ENCODE measurements at places on chromosomes 2 and 18.
A peak's percentile ranks its signal among the peaks of the same experiment; 100 is the strongest.

- no peak for DNase-seq
Measured at GRCh38 chr2:144426981-144427479, 92.9 kb downstream of the ZEB2 start.

GRCh38 chr2:85264471-85264870, 63.3 kb downstream of the TGOLN2 start:
- no peak for DNase-seq

GRCh38 chr2:170481201-170481600, 233.9 kb upstream of the SP5 start:
- DNase-seq = no peak

DNA sequence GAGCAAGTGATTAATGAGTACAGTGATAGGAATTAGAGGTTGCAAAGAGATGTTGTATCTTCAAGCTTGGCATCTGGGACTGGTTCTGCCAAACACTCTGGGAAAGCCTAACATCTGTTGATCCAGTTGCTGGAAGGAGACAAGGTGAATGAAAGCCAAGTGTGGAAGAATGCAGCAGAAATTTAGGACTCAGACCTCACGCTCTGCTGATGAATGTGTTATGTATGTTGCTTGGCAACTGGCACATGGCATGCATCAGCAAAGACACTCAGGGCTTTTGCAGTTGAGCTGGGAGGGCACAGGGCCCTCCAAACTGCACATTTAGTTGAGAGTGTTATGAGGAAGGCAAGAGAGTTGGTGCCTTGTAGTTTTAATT, 105.5 kb downstream of the COLEC12 start:
- peak; percentile 91 for DNase-seq

- no peak for DNase-seq
Measured at GRCh38 chr2:17717666-17718065, 35.9 kb downstream of the SMC6 start.

- DNase-seq = no peak
Measured at GRCh38 chr18:41965634-41966255, 10.7 kb downstream of the PIK3C3 start.

DNA sequence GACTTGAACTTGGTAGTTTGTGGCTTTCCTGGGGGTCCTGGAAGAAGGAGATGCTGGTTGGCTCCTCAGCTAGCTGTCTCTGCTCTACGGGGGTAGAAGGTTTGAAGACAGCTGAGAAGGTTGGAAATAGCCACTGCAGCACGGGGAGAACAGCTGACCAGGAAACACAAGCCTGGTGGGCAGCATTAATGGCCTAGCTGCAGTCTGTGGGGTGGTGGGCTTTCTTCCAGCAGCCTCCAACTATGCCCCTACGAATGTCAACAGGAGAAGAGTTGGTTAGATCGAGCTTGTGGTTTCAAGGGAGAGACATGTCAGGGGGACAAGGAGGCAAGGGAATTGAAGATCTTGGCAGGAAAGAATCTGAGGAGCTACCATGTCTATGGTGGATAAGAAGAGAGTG, 38.9 kb downstream of the PMAIP1 start:
- no peak for DNase-seq

DNA sequence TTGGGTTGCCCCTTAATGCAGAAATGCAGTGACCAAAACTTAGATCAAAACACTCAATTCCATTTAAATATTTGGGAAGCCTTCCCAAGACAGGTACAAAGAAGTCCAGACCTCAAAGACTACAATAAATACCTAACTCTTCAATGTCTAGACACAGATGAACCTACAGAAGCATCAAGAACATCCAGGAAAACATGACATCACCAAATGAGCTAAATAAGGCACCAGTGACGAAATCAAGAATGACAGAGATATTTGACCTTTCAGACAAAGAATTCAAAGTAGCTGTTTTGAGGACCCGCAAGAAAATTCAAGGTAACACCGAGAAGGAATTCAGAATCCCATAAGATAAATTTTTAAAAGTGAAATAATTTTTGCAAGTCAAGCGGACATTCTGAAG, 140.2 kb downstream of the XIRP2 start:
- no peak for DNase-seq

DNA sequence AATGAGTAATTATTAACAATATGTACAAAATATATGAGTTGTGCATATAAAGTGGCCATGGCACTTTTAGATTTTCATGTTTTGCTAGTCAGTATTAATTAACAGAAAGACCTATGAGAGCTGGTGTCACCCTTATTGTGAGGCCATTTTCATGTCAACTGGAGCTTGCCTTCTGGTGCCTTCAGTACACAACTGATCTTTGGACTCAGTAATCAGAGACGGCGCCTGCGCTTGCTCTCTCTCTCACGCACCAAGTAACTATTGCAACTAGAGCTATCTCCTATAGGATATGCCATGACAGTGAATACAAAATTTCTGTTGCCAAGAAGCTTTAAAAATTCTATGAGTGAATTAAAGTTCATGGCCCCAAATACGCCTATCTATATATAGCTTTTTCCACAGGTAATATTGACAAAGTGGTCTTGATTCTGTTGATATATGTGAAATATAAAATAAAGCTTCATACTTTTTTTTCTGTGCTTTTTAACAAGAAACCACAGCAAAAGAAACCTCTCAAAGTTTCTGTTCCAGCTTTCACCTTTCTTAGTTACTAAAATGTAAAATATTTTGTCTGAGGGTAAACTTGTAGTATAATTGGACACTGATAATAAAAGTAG, 2.9 kb downstream of the SERTAD2 start:
- DNase-seq = no peak
